ELR (cell line): ENCODE measurements at places on chromosomes 5 and 9.

- DNase-seq: no peak
These were observed 7.3 kb upstream of the MAN2A1 start for GRCh38 chr5:109682383-109682782.

- no peak for DNase-seq
These were observed 329.3 kb downstream of the ENC1 start for GRCh38 chr5:74310997-74311930.

DNA sequence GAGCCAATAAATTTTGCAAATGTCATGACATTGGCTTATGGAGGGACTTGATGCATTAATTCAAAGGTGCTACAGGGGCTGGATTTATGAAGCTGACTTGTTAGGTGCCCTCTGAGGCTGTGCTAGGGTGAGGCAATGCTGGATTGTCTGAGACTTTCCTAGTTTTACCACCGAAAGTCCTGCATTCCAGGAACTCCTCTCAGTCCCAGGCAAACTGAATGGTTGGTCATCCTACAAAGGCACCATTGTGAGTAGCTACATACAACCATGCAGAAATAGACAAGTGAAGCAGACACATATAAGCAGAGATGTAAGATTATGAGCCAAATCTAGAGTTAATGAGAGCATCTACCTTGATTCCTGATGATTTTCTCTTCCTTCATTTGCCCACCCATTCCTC lies 95.3 kb downstream of the LIX1 start:
- DNase-seq: no peak

DNA sequence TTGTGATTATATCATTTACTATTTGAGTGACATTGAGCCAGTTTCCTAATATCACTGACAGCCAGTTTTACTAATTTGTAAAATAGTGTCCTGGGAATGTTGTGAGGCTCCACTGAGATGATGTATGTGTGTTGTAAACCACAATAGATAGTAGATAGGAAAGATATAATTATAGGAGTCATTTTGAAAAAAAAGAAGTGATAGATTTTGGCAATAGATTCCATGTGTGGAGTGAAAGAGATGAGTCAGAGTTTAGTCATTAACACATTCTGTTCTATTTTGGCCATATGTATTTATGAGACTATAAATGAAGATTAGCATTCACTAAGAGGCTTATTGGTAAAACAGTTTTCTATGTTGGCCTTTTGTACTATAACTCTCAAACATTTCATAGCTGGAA lies 388.2 kb downstream of the FAM170A start:
- DNase-seq: peak; percentile 51
